ENCODE measurements at places on chromosomes 11 and 22.

GRCh38 chr22:48309115-48309705 lies 1518.5 kb downstream of the BRD1 start:
- no peak for DNase-seq

DNA sequence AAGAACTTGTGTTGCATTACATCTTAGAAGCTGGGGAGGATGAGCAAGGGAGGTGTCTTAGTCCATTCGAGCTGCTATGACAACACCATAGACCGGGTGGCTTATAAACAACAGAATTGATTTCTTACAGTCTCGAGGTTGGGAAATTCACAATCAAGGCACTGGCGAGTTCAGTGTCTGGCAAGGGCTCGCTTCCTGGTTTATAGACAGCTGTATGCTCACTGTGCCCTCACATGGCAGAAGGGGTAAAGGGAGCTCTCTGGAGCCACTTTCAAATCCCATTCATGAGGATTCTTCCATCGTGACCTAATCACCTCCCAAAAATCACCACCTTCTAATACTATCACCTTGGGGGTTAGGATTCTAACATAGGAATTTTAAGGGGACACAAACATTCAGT lies 150.0 kb upstream of the NECTIN1 start:
- no peak for DNase-seq

- no peak for DNase-seq
These were observed 93.2 kb upstream of the ALX4 start for GRCh38 chr11:44403176-44403575.

DNA sequence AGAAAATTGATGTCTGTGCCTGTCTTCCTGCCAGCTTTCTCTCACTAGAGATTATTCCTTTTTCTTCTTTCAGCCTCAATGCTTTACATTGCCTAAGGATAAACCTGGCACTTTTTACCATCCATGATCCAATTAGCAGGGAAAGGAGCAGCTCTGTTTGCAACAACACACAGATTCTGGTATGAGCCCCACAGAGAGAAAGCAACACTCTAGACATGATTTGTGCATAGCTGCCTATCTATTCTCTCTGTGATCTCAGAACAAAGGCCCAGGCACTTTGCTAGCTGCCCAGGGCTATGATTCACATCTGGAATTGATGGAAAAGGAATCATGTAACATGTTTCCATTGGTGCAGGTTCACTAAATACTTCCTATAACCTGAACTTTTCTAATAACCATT lies 685.0 kb downstream of the ETS1 start:
- DNase-seq = no peak

- no peak for DNase-seq
These were observed 41.8 kb upstream of the SORL1-AS1 start for GRCh38 chr11:121494355-121495099.

DNA sequence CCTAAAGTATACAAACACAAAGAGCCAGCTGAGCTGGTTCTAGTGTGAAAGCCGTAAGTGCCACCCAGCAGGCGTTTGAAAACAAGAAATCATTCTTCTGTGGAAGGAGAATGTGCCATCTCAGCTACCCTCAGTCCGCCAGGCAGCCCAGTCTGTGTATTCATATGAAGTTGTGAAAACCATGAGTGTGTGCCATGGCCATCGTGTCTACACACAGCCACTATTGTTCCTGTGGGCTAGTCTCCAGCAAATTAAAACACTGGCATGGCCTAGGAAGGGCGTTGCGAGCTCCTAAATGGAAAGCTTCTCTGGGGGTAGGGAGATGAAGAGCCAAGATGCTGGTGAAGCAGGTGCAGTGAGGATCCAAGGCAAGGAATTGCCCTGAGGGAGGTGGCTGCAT lies 51.5 kb upstream of the HORMAD2 start:
- DNase-seq = no peak

DNA sequence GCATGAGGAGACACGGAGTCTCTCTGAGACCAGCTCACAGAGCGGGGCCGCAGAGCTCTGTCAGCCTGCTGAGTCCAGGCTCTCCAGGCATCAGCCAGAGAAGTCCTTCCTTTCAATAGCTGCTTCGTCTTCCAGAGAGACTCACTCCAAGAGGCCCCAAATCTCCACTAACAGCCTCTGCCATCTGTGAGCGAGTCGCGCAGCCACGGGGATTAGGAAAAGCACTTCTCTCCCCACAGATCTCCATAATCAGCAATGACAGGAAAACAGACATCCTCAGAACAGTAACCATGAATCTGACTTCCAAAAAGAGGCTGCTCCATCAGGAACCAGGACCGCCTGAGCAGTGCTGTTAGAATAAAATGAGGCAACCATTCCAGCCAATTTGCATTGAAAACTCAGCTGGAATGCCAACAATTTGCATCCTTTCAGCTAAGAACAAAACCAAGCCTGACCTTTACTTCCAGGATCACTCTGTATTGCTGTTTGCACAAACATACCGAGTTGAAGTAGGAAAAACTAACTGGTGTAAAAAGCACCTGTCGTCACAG lies 65.4 kb downstream of the SMCO4 start:
- no peak for DNase-seq

DNA sequence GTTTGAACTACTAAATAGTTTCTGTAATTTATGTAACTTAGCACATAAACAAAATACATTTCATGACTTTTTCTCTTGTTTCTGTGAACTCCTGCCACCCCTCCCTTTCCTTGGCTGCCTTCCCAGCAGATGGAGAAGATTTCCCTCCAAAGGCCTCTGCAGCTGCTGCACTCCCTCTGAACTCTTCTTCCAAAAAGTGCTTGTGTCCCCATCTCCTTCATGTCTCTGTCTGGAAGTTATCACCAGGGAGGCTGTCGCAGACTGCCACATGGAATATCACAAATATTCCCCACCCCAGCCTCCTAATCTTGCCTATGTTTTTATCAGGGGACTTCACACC lies 1068.3 kb downstream of the OPCML start:
- no peak for DNase-seq

DNA sequence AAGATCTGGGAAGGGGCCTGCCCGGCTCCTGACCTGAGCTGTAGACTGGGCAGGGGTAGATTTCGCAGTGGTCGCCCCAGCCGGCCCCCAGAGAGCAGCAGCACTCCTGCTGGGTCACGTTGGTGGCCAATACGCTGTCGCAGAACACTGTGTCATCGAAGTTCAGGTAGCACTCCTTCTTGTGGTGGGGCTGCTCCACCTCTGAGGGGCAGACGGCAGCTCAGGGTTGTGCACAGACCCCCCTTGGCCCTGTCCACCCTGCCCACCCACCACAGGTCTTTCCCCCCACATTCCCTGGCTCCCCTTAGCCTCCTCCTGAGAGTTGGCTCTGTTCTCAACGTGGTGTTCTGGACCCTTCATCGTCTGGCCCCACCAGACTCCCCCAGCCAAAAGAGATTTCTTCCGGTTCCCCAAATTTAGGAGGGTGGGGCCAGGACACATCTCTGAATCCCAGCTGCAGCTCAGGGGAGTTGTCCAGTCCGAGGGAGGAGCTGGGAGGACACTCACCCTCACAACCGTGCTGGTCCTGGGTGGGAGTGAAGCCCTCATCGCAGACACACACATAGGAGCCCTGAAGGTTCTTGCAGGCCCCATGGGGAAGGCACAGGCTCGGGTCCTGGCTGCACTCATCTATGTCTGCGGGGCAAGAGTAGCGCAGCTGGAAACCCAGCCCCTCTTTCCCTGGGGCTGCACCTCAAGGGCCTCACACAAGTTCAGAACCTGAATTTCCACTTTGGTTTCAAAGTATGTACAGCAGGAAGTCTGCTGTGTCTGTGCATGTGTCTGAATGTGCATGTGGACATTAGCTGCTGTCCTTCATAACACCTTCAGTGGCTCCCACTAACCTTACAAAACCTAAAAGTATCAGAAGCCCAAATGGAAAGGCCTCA lies 16.5 kb downstream of the SCYL1 start:
- no peak for DNase-seq

- DNase-seq = no peak
These were observed 288.5 kb downstream of the OPCML start for GRCh38 chr11:133243832-133244231.

- DNase-seq = no peak
These were observed 117.0 kb upstream of the C11orf87 start for GRCh38 chr11:109305009-109305408.

DNA sequence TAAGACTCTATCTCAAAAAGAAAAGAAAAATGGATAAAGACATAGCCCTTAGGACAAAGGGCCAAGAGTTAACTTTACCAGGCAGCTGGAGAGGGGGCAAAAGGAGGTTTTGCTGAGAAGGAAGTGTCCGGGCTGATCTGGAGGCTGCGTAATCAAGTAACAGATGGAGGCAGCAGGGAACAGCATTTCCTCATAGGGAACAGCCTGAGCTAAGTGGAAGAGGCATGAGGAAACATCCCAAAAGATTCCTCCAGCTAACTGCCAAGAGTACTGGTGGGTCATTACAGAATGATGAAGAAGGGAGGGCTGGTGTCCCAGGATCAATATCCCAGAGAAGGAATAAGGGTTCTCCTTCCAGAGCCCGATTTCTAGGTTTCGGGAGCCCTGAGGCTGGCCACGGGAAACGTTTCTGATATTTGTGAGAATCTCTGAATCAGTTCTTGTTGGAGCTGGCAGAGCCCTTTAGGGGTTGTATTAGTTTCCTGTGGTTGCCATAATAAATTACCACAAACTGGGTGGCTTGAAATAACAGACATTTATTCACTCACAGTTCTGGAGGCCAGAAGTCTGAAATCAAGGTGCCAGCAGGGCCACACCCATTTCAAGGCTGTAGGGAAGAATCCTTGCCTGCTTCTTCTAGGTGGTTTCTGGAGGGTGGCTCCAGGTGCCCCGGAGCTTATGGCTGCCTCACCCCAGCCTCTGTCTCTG lies 21.2 kb downstream of the LIF start:
- no peak for DNase-seq

- DNase-seq = no peak
These were observed 43.8 kb downstream of the FBXO7 start for GRCh38 chr22:32518381-32518780.

GRCh38 chr11:98944461-98944860 lies 76.3 kb upstream of the CNTN5 start:
- no peak for DNase-seq

GRCh38 chr11:117834068-117834810 lies 9.7 kb upstream of the FXYD2 start:
- no peak for DNase-seq

- DNase-seq = no peak
These were observed 137.8 kb upstream of the MTMR2 start for GRCh38 chr11:96061730-96062129.

DNA sequence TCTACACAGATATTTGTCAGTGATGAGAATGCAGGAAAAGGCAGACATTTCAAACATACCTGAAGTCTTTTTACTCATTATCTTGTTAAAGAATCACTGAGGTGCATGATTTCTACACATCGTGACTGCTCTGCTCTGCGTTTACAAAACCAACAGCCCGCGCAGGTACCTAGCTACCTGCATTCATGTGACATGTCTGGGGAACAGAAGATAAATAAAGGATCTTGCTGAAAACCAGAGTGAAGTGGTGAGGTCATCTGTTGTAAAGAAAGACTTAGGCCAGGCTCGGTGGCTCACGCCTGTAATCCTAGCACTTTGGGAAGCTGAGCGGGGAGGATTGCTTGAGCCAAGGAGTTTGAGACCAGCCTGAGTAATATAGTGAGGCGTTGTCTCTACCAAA lies 15.7 kb downstream of the ASPHD2 start:
- DNase-seq = no peak

DNA sequence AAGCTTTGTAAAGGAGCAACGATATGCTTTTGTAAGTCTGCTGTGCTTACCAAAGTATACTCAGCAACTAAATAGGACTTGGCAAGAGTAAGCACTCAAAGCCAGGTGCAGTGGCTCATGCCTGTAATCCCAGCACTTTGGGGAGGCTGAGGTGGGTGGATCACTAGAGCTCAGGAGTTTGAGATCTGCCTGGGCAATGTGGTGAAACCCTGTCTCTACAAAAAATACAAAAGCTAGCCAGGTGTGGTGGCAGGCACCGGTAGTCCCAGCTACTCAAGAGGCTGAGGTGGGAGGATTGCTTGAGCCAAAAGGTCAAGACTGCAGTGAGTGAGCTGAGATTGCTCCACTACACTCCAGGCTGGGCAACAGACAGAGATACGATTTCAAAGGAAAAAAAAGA lies 67.5 kb downstream of the PAK1 start:
- no peak for DNase-seq

GRCh38 chr11:94310191-94310875 lies 6.0 kb downstream of the IZUMO1R start:
- no peak for DNase-seq

DNA sequence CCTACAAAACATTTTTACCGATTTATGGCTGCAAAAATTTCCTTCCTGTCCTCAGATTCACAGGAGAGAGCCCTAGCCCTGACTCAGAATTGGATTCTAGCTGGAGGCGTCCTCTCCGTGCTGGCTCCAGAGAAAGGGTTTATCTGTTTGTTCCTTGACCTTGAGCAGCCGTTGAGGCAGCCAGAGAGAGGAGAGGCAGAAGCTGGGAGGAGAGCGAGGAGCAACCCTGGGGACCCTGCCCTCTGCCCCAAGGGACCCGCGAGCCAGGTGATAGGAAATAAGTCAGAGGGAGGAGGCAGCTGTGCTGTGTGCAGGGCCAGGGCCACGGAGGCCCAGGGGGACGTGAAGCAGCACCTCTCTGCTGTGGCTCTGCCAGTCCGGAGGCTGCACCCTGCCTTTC lies 75.6 kb downstream of the IGLL1 start:
- no peak for DNase-seq
